ENCODE measurements at places on chromosomes 12 and 14.

DNA sequence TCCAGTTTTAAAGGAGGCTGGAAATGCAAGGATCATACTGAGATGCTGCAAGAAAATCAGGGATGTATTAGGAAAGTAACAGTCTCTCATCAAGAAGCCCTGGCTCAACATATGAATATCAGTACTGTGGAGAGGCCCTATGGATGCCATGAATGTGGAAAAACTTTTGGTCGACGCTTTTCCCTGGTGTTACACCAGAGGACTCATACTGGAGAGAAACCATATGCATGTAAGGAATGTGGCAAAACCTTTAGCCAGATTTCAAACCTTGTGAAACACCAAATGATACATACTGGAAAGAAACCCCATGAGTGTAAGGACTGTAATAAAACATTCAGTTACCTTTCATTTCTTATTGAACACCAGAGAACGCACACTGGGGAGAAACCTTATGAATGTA, 24.5 kb downstream of the ZNF891 start:
- no peak for DNase-seq

DNA sequence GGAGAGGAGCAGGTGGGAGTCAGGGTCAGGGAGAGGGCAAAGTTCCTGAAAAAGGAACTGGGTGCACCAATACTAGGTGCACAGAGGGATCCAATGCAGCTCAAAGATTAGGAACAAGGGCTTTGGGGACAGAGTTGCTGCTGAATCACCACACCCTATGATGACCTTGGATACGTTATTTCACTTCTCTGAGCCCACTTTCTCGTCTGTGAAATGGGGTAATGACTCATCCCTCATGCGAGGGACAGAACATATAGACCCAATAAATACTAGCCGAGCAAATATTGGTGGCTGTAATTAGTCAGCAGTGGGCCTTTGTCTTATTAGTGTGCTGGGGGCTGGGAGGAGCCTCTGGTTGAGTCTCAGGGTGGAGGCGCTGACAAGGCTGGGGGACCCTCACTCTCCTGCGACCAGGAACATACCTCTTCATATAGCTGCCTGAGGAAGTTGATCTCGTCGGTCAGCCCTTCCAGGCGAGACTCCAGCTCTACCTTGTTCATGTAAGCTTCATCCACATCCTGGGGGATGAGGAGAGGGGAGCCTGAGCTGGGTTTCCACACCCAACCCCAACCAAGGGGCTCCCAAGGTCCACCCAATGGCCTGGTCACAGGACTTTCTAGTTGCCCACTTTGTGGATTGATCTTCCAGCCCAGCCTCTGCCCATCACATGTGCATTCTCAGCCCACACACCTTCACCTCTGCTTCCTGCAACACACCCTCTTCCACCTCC, 4.5 kb downstream of the KRT8 start:
- DNase-seq, result no peak

- peak; percentile 42 for DNase-seq
Observed at GRCh38 chr12:12561371-12562015, 1.2 kb downstream of the DUSP16 start.

DNA sequence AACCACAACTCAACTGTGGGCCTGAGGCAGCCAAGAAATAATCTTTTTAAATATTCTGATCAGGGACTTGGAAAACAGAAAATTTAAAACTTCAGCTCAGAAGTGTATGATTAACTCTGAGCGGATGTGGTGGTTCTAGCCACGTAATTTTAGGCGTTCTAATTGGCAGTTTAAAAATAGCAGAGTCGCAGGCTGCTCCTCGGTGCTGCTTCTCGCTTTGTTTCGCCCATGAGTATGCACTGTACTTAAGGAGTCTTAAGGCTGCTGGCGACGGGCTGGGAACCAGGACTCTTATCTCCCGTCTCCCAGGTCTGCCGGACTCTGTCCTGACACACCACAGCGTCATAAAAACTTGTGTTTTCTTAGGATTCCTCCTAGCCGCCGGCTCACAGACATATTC, 113.4 kb upstream of the PELI2 start:
- no peak for DNase-seq

GRCh38 chr12:700016-700415, 36.8 kb upstream of the NINJ2 start:
- DNase-seq, result no peak

GRCh38 chr14:64388533-64389285, 556 bp downstream of the MTHFD1 start:
- no peak for DNase-seq

DNA sequence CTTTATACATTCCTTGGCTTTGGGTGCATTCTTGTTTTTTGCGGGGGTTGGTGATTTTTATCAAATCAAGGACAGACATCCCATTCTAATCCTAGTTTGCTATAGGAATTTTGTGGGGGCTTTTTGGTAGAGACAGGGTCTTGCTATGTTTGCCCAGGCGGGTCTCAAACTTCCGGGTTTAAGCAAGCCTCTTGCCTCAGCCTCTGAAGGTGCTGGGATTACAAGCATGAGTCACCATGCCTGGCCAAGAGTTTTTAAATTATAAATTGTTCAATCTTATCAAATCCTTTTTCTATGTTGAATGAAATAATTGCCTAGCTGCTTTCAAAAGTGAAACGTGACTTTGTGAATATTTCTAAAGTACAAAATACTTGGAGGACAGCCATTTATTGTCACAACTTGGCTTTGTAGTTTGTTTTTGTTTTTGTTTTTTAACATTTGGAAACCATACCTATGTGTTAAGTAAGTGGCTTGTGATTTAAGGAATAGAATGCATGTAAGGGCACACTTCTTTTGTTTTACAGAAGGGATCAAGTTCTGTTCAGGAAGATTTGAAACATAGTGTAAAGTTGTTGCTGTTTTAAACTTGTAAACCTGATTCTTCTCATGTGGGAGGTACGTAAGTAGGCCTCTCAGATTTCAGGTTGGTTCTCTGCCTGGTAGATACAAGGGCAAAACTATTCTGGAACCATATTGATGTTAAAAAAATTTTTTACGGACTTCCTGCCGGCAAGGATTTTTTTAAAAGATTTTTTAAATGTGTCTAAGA, 13.4 kb downstream of the MARK3 start:
- DNase-seq, result no peak

DNA sequence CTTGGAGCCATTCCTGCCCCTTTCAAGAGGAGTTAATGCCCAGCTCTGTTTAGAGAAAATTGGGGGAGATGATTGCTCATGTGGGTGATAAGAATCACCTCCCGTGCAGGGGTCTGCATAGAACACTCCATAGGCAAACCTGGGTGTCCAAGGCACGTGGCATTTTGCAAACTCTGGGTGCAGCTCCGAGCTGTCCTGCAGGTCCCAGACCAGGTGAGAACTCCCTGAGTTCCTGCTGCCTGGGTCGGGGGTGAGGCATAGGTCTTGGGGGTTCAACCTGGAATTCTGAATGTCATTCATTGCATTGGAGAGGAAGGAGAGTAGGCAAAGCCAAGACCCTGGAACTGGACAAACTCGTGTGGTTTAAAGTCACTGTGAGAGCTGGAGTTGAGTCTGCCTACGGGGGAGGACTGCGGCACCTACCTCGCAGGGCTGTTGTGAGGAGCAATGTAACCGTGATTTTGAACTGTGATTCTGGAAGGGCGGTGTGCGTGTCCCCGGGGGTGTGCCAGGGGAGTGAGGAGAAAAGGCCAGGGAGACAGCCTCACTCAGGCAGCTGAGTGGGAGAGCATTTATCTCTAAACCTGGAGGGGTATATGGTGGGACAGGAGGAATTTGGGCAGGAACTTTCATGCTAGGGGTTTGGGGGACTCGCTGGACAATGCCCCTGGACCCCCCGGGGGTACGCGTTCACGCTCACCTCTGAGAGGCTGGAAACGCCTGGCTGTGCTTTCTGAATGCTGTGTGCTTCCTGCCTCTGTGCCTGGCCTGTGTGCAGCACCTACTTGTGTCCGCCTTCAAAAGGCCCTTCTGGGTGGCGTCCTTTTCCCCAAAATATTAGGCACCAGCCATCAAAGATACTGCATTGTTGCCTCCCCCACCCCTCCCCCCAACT, 30.4 kb downstream of the MEG3 start:
- DNase-seq, result no peak

- DNase-seq, result no peak
Observed at GRCh38 chr12:132529156-132529839, 39.3 kb downstream of the FBRSL1 start.

DNA sequence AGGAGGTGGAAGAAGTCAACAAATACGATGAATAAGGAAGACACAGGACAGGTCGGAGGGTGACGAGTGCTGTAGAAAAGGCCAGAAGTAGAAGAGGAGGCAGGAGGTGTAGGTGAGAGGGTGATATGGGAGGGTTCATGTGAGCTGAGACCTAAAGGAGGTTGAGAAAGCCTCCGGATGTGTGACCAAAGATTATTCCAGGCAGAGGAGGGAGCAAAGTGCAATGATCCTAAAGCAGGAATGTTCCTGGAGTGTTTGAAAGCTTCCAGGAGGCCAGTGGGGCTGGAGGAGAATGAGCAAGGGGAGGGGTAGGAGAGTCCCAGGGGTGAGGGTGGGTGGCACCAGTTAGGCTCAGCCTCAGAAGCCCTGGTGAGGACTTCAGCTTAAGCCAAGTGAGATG, 216.8 kb downstream of the SLC15A4 start:
- no peak for DNase-seq

DNA sequence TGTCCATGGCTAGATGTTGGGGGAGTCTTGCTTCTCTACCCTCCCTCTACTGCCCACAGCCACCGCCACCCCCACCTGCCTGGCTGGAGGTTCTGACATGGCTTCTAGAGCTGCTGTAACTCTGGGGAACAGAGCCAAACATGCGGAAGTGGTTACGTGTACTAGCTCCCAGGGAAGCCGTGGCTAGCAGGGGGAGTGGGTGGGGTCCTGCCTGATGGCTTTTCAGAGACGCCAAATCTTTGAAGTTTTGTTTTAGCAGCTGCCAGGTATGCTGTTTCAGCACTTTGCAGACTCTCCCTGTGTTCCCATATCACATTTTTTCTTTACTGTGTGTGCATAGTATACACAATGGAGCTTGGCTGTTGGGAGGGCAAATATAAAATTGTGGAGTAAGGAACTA, 150.3 kb downstream of the TGFB3 start:
- no peak for DNase-seq

- DNase-seq, result no peak
Observed at GRCh38 chr12:102953221-102953620, 4.3 kb upstream of the ASCL1 start.

DNA sequence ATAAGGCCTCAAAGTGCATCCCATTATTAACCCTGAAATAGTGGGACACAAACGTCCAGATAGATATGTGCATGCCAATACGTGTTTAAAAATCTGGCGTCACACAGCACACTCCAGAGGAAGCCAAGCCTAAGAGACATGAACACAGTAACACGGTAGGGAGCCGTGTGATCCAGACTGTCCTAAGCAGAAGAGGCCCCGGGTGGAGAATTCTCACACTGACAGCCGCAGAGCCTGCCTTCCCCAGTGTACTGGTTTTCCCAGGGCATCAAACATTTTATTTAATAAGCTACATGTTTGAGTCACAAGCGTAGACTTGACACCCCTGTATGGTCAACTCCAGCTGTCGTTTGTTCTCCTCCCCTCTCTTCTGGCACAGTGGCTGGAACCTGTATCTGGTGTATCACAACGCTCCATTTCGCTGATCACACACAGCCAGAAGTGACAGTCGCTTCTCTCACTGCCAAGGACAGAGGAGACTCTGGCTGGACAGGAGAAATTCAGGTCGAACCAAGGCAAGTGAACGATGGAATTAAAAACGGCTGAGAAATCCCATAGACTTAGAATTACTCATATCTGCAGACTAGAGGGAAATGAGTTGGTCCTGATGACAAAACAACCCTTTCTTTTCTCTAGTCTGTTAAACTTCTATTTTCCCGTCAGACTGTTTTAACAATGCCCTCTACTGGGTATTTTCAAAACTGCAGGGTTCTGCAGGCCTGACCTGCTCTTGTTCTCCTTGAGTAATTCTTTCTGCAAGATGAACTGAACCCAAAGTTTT, 359.9 kb downstream of the RGS6 start:
- peak; percentile 25 for DNase-seq

- no peak for DNase-seq
Observed at GRCh38 chr12:53427905-53428594, 4.4 kb downstream of the AMHR2 start.

- no peak for DNase-seq
Observed at GRCh38 chr14:50846226-50846880, 15.4 kb upstream of the NIN start.

GRCh38 chr14:73289308-73289707, 52.0 kb downstream of the PAPLN start:
- DNase-seq, result no peak
